Activated naive CD8-positive, alpha-beta T cell treated with anti-CD3 and anti-CD28 coated beads, Interleukin-2, amount 10 ng/mL, durations not matched to agents 7 days and 5 days (primary cell): ENCODE measurements at places on chromosomes 16 and 17. TPM values are rescaled to one million over a fixed set of nuclear protein-coding genes. Genes with fewer than 3 reads are reported as not detected.

- H3K4me1 ChIP-seq: peaks cover 29% of the 10 kb centered on the region
- DNase-seq: no peak
- H3K36me3 ChIP-seq: peaks cover 10% of the 10 kb centered on the region
- no peak overlapping the region for H3K27ac ChIP-seq
- no peaks in the 10 kb centered on the region for H3K27me3 ChIP-seq
Observed at GRCh38 chr17:57466017-57466471, 209.7 kb downstream of the MSI2 start.

SLC38A8 gene
- not detected for total RNA-seq

KRT39 gene
- not detected for total RNA-seq

CDH3 gene
- 0.51 TPM for total RNA-seq

THRA gene
- total RNA-seq: 20.3 TPM

DNA sequence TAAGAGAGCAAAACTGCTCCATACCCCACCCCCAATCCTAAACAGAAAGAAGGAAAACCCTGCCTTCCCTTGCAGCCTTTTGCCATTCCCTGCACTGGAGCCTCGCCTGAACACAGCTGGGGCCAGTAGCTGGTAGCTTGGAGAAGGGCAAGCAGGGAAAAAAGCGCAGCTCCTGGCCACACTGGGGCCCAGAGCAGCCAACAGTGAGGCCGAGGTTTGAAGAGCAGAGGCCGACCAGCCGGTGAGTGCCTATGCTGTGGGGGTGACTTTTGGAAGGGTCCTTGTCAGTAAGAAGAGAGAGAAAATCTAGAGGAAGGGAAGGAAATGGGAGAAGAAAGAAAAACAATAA is 3.2 kb upstream of the HOXB9 start:
- H3K36me3 ChIP-seq: no peaks in the 10 kb centered on the region
- H3K27me3 ChIP-seq: peaks cover 85% of the 10 kb centered on the region
- no peak overlapping the region for H3K4me3 ChIP-seq
- H3K4me1 ChIP-seq: peaks cover 16% of the 10 kb centered on the region

IGFALS gene
- 0.55 TPM for total RNA-seq

DNA sequence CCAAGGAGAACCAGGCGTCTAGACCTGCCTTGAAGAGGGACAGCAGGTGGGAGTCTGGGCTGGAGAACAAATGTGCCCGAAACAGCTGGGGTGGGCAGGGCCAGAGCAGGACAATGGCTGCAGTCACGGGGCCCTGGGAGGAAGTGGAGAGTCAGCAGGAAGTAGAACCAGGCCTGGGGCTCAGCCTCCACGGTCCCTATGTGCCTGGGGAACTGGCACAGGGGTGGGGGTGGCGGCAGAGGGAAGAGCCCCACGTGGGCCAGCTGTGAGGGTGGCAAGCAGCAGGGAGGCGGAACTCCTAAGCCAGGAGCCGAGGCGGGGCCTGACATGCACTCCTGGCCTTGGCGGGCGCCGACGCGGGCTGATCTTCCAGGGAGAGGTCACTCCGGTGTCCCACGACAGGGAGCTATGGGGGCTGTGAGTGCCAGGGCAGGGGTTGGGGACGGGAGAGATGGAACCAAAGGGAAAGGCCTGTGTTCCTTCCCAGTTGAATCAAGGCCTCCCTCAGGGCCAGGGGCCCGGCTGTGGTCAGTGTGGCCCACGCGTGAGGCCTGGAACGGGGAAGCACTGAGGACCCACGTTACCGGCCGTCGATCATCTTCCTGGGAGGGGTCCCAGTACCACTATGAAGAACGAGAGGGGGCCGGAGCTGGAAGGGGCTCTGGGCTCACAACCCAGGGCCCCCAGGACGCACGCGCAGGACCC is 42.7 kb downstream of the TIMM22 start:
- no peaks in the 10 kb centered on the region for H3K27me3 ChIP-seq
- H3K4me3 ChIP-seq: no peak overlapping the region
- H3K4me1 ChIP-seq: no peaks in the 10 kb centered on the region
- peaks cover 18% of the 10 kb centered on the region for H3K36me3 ChIP-seq
- no peak for DNase-seq

DNA sequence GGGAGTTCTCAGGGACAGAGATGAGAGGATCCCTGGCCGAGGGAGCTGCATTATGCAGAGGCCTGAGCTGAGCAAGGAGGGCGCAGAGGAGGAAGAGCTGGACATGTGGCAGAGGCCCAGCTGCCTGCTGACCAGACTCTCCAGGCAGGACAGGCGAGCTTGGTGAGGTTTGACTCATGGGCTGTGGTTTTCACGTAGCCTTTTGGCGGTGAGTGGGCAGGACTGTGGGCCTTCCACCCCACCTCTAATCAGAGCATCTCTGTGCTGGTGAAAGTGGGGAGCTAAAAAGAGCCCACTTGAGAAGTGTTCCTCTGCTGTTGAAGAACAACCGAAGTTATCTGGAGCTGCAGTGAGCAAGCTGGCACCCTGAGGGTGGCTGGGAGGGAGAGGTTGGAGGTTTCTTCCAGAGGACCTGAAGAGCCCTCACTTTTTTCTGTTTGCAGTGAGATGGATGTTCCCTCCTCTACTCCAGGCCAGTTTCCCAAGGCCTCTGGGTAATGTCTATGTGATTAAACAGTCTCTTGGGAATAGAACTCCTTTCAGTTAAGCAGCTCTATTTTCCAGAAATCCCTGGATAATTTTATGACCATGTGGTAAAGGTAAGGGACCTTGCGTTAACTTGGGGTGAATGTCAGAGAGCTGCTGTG is 11.9 kb downstream of the EPN2 start:
- no peaks in the 10 kb centered on the region for H3K4me1 ChIP-seq
- H3K27ac ChIP-seq: no peak overlapping the region
- H3K36me3 ChIP-seq: no peaks in the 10 kb centered on the region
- no peak overlapping the region for H3K4me3 ChIP-seq
